ENCODE measurements at places on chromosomes 5 and 9.

GRCh38 chr5:34717426-34718327, 61.5 kb downstream of the RAI14 start:
- no peak for DNase-seq

GRCh38 chr9:126682928-126683697, 69.4 kb downstream of the LMX1B start:
- no peak for DNase-seq

DNA sequence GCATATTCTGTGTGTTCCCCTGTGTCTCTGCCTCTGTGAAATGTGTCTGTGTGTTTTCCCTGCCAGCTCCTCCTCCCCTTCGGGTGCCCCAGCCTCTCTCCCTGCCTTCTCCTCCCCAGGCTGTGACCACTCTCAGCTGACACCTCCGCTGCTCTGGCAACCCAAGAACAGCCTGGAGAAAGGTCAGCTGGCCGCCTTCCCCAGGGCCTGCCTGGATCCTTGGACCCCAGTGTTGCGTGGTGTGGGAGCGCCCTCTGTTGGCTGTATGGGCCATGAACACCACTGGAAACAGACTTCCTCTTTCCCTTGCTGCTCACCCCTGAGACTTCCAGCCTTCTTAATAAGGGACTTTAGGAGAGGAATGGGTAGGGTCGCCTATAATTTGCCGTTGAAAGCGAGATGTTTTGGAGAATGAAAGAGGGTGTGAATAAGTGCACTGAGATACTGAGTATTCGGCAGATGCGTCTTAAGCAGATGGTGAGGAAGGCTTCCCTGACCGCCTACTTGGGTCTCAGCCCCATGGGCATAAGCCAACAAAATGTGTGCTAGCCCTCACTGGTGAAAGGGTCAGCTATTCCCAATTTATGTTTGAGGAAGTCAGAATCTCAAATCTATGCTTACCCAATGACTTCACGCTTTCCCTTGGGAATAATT, 114.9 kb upstream of the TRIM32 start:
- DNase-seq = no peak

DNA sequence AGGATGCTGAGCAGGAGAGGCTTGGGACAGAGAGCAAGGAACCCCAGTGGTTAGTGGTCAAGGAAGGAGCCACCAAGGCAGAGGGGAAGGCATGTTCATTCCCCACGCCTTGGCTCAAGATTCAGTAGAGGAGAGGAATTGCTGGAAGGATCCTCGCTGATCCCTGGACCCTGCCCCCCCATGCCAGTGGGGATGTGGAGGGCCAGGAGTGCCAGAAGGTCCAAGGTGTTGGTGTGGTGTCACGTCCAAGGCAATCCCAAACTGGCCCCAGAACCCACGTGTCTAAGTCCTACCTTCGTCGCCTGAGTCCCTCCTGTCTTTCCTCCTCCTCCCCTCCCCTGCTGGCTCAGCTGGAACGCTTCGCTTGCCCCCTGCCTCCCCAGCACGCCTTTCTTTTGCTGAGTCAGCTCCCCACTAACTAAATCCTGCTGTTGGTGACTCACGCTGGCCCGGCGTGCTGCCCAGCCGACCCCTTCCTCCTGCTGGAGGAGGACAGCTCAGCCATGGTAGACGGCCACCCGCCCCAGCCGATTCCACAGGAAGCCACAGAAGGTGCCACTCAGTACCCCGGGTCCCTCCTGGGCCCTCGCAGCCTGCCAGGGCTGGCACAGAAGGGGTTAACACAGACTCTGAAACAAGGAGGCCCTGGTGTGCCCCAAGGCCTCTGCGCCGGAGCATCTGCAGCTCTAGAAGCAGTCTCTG, 37.6 kb upstream of the ORM1 start:
- no peak for DNase-seq

GRCh38 chr9:114284316-114285060, 38.4 kb upstream of the ORM1 start:
- DNase-seq = no peak

- DNase-seq = no peak
Measured at GRCh38 chr9:78557540-78557939, 260.6 kb downstream of the PSAT1 start.

- no peak for DNase-seq
Measured at GRCh38 chr5:150082374-150082773, 4.0 kb downstream of the CSF1R start.

DNA sequence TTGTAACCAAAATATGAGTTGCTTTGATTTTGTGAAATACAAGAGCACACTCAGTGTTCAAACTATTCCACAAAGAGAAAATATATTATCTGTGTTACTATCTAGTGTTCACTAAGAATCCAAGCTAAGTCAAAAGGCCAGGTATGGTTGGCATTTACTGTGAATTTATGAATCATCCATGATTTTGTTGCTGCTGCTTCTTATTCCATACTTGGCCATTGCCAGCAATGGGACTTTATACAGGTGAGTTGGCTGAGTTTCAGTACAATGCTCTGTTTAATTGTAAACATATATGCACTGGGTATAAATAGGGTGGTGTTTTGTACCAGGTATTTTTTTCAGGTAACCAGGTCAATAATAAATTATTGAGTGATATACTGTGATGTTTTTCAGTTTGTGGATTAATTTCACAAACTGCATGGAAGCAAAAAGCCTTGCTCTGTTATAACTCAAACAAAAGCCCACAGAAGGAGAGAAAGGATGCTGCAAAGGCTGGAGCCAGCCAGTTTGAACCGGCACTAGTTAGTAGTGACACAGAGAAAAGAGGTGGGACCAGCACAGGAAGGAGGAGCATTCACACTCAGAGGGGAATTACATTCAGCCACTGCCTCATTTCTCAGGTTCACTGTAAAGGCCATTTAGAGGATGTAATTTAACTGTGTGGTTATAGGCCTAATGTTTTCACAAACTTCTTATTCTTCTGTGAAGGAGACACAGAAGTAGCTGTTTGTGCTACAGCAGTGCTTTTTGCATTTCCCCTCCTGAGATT, 381.8 kb downstream of the ADGRV1 start:
- peak; percentile 3 for DNase-seq

DNA sequence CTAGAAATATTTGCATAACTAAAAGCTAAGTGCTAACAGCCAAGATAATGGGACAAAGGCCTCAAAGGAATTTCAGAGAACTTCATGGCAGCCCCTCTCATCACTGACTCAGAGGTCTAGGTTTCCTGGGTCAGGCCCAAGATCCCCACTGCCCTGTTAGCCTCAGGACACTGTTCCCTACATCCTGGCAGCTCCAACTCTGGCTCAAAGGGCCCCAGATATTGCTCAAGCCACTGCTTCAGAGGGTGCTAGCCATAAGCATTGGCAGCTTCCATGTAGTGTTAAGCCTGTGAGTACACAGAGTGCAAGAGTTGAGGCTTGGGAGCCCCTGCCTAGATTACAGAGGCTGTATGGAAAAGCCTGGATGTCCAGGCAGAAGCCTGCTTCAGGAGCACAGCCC, 998.1 kb downstream of the TLE1 start:
- DNase-seq = no peak

DNA sequence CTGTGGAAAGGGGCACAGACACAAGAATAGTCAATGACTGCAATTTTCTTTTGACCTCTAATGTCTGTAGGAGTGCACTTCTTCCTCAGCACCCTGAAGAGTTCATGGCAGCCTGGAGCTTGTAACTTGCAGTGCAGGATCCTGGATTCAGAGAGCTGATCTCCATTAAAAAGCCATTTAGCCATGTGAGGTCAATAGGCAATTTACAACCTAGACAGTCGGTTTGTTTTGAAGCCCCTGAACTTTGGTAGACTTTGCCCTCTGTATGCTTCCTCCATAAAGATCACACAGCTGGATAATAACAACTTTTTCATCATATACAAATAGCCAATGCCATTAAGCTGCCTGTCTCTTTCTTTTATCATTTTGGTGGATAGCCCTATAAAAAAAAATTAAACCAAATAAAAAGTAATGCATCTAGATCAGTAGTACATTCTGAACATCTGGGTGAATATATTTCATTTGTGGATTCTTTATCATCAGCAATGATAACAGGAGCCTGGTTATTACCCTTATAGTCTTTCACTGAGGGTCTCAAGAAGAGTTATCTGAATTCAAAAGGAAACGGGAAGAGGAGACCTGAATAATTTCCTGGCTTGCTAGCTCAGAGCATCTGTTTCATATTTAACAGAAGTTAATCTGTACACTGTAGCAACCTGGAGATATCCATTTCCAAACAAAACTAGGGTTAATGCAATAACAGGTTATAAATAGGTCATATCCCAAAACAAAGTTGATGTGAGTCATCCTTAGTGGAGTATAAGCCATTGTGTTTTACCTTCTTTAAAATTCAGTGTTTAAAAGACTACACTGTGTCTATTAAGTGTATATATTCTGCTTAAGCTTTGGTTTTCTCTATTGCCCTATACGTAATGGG, 193.8 kb upstream of the ACTBL2 start:
- no peak for DNase-seq

DNA sequence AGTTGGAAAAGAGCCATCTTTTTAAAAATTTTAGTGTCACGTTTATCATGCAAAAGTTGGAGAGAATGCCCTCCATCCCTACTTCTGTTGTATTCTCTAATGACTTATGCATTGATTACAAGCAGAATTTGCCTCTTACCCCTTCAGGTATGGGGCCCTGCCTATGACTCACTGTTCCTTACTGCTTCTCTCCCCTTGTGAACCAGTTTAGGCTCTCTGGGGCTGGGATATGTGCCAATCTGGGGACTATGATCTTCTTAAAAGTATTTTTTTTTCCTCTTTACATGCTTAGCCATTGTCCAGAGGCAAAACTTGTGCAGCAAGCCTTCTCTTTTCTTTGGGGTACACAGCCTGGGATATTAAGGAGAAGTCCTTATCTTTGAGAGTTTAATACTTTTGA, 37.4 kb downstream of the CAMK4 start:
- no peak for DNase-seq

- no peak for DNase-seq
Measured at GRCh38 chr9:128473104-128473503, 17.3 kb downstream of the ODF2 start.

DNA sequence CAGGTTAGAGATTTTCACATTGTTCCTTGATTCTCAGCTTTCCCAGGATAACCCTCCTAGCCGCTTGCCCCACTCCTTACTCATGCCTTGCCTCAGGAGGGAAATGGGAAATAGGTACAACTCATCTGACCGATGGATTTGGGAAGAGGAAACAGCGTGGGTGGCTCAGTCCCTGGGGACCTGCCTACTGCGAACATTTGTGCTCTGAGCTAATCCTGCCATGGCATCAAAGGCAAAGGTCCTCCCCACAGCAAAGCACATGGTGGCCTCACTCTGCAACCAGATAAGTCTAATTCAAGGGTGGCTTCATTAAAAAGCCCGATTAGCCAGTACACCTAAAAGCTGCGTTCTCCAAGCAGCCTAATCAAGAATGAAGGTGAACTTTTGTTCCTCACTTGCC, 82.4 kb upstream of the ADRA1B start:
- DNase-seq = no peak

GRCh38 chr9:34459941-34460340, 1.3 kb downstream of the DNAI1 start:
- DNase-seq = no peak

- no peak for DNase-seq
Measured at GRCh38 chr9:19918630-19919029, 129.8 kb upstream of the SLC24A2 start.

GRCh38 chr5:15326471-15326870, 173.5 kb upstream of the FBXL7 start:
- DNase-seq = no peak

DNA sequence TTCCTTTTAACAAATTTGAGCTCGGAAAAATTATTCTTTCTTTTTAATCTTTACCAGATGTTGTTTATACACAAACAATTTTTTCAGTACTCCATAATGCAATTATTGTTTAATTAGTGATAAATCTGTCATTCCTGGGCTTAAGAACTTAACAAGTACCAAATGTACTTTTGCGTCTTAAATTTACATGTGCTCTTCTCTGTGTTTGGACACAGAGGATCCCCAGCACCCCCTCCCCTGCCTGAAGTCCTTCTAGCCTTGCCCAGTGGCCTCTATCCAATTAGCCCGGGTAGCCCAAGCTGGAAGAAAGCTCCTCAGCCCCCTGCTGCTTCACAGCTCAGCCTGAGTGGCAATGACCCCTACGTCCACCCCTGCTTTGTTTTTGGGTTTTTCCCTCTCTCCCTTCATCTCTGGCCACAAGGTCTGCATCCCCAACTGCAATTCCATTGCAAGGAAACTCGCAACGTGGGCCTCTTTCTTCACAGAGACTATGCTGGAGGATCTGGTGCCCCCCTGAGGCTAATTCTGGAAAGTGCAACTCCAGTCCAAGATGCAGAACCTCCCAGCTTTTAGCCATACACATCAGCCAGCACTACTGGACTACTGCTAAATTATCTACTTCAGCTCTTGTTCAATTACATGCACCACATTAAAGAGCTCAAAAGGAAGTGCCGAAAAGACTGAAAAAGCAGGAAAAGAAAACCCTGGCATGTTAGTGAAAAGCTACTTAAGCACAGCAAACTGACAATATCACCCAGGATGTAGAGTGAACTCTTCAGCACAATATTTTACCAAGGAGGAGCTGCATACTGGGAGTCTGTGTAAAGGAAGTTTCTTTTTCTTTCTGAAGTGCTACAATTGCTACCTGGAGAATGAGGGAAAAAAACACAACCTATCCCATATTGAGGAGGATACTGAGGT, 186.2 kb downstream of the FANCC start:
- DNase-seq = peak; percentile 32

DNA sequence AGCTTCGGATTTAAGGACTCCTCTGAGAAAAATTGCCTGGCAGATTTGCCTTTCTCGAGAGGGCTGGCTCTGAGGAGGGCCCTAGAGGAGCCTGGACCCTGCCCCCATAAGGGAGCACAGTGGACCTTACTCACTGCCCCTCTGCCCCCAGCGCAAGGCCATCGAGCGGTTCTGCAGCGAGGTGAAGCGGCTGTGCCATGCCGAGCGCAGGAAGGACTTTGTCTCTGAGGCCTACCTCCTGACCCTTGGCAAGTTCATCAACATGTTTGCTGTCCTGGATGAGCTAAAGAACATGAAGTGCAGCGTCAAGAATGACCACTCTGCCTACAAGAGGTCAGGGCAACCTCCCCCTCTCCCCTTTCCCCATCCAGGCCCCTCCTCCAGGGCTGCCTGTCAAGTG, 34.6 kb downstream of the CYFIP2 start:
- DNase-seq = no peak
